ENCODE measurements at places on chromosomes 13 and 19.

DNA sequence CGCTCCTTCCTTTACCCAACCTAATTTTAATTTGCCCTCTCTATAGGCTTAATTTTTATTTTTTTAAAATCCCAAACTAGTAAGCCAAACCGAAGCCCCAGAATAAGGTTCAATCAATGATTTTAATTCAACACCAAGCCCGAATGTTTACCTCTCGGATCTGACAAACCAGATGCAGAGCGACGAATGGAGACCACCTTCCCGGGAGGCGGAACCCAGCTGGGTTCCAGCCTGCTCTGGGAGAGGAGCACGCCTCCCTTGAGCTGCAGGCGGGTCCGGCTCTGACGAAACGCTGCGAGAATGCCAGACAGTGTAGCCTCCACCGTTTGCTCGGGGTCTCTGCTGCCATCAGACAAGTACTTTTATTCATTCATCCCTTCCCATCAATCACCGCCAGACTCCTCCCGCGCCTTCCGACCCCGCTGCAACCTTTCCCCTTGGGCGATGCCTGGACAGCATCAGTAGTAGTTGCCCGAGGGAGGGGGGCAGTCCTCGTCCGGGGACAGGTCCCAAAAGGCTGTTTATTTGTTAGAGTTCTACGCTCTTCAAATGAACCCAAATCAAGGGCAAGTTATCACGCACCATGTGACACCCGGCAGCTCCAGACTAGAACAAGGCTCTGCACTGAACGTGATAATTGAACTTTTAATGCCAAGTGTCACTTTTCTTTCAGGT is 752 bp upstream of the EDNRB start:
- H3K4me1 ChIP-seq: peaks cover 36% of the 10 kb centered on the region
- DNase-seq: peak; percentile 40
- no peaks in the 10 kb centered on the region for H3K27me3 ChIP-seq
- no peak overlapping the region for H3K4me3 ChIP-seq
- peaks cover 13% of the 10 kb centered on the region for H3K36me3 ChIP-seq

DNA sequence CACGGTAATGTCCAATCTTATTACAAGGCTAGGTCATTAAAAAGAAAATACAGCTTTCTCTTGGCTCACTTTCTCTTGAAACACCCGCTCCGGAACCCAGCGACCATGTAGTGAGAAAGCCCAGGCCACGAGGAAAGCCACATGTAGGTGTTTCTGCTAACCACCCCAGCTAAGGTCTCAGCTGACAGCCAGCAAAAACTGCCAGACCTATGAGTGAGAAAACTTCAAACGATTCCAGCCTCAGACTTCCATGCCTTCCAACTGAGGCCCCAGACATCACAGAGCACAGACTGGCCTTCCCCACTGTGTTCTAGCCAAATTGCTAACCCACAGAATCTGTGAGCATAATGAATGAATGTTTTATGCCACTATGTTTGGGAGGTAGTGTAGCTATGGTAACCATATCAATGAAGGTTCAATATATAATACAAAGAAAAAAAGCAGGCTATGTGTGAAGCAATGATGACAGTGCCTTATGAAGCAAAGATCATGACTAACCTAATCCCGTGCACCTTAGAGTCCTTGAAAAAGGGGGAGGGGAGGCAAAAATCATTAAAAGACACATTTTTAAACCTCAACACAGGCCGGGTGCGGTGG is 11.9 kb upstream of the TPTE2 start:
- H3K27me3 ChIP-seq: no peaks in the 10 kb centered on the region
- no peak overlapping the region for H3K27ac ChIP-seq
- H3K4me3 ChIP-seq: no peak overlapping the region

DNA sequence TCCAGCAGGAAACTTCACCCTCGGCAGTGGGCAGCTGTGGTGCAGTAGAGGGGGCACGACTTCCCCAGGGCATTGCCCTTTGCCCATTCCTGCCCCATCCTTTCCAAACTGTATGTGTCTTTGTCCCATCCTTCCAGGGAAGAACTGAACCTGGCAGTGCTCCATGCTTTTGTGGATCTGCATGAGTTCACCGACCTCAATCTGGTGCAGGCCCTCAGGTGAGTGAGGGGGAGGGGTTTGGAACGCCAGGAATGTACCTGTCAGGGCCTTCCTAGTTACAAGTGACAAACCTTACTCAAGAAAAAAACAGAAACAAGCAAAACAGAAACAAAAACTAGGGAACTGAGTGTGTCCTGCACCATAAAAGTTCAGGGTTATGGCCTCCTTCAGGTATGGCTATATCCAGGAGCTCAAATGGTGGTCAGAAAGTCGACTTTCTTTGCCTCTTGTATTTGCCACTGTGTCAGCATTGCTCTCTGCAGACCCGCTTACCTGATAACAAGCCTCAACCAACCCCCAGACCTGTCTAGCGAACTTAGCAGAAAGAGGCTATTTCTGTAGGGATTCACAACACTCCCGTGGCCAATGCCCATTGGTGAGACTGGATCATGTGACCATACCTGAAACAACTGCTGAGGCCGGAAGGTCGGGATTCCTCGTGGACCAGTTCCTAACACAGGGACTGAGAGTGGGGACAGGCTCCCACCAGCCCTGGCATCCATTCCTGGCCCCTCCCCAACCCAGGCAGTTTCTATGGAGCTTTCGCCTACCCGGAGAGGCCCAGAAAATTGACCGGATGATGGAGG is 4.2 kb downstream of the CYTH2 start:
- H3K4me3 ChIP-seq: peak overlapping the region; percentile 83
- H3K27ac ChIP-seq: no peak overlapping the region
- no peak for DNase-seq
- peaks cover 9% of the 10 kb centered on the region for H3K27me3 ChIP-seq
- peaks cover 24% of the 10 kb centered on the region for H3K4me1 ChIP-seq

- peaks cover 3% of the 10 kb centered on the region for H3K36me3 ChIP-seq
- H3K4me1 ChIP-seq: peaks cover 27% of the 10 kb centered on the region
Measured at GRCh38 chr19:1041835-1042685, 2.2 kb downstream of the ABCA7 start.

DNA sequence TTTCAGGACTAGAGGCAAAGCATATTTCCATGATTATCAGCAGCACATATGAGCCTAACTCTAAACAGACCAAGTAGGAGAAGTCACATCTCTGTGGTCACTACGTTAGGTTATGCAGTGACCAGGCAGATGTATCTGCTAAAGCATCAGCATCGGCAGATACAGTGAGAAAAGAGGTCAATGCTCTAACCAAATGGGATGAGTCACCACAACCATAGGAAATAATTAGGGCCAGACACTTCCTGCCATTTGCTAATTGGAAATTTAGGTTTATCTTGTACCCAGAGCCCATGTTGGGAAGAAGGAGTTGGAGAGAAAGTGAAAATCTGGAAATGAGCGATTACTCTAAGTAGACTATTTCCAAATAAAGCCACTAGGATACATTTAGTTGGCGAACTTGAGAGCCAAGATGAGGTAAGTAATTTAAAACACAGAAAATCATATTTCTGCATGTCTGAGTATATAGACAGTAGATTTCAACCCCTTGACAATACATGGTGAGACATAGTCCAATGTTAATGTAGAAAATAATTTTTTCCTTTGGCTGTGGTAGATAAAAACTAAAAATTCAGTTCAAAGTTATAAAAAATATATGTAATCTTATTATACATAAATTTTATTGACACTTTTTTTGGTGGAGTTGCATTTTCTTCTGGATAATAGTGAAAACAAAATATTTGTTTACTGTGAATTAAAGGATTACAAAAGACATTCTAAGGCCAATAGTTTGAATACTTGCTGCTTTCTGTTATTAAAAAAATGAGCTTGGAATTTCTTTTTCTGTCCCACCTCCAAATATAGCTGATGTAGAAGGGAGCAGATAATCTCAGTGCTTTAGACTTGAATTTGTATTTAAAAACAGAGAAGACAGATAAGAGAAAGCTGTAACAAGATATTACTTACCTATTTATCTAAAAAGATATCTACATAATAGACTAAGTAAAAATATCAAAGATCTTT is 104.4 kb upstream of the CSNK1A1L start:
- no peaks in the 10 kb centered on the region for H3K27me3 ChIP-seq
- no peak for DNase-seq
- no peak overlapping the region for H3K4me3 ChIP-seq
- no peaks in the 10 kb centered on the region for H3K4me1 ChIP-seq
- H3K27ac ChIP-seq: no peak overlapping the region
- no peaks in the 10 kb centered on the region for H3K36me3 ChIP-seq

DNA sequence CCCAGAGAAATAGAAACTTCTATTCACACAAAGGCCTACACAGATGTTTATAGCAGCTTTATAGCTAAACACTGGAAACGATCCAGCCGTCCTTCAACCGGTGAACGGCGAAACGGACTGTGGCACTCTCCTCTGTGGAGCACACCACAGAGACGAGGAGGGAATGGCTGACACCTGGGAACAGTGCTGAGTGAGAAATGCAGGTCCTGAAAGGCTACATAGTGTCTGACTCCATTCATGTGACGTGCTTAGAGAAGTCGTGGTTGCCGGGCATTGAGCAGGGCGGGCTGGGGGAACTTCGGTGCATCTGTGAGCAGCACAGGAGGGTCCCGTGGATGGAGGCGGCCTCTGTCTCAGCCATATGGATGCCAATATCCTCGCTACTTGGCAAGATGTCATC is 3.1 kb upstream of the GRK1 start:
- DNase-seq: no peak
- no peak overlapping the region for H3K27ac ChIP-seq
- H3K36me3 ChIP-seq: peaks cover 2% of the 10 kb centered on the region
- H3K4me3 ChIP-seq: no peak overlapping the region

GRCh38 chr19:16085115-16085514 is 8.8 kb downstream of the TPM4 start:
- peaks cover 16% of the 10 kb centered on the region for H3K4me1 ChIP-seq
- H3K36me3 ChIP-seq: peaks cover 25% of the 10 kb centered on the region
- no peak overlapping the region for H3K27ac ChIP-seq
- no peaks in the 10 kb centered on the region for H3K27me3 ChIP-seq
- H3K4me3 ChIP-seq: no peak overlapping the region

Measured in neural crest cell (in vitro differentiated cells).